GM12878 (cell line): ENCODE measurements at places on chromosomes 11 and 22. TPM values are rescaled to one million over a fixed set of nuclear protein-coding genes. Genes with fewer than 3 reads are reported as not detected.

The C11orf42 gene
- total RNA-seq, result not detected in 2 replicates

The OSBP2 gene
- 7.3 and 7.7 TPM in 2 replicates for total RNA-seq

DNA sequence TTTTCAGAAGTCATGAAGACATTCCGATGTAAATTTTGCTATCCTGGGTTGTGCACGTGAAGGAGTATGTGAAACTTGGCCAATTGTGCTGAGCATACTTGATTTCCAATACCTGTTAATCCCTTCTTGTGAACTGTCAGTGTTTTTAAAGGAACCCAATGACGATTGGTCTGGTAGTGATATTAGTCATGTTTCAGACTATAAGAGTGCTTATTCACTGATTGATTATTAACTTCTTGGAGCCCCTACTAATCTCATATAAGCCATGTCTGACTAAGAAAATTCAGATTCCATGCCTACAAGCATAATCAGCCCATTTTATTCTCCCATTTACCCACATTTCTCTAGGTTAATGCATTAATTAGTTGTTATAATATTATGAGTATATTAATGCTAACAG, 330.8 kb upstream of the MTNR1B start:
- no peaks in the 10 kb centered on the region for H3K4me1 ChIP-seq
- H3K4me3 ChIP-seq, result no peak overlapping the region
- H3K36me3 ChIP-seq, result no peaks in the 10 kb centered on the region

- H3K27me3 ChIP-seq, result no peaks in the 10 kb centered on the region; the same call in 1 of the 2 replicates
- no peaks in the 10 kb centered on the region for H3K4me1 ChIP-seq
- DNase-seq, result no peak
- H3K4me3 ChIP-seq, result no peak overlapping the region
- no peak overlapping the region for H3K27ac ChIP-seq
Observed at GRCh38 chr11:117862753-117863152, 13.7 kb downstream of the FXYD6 start.

The OR8J1 gene
- not detected in 2 replicates for total RNA-seq

The ART1 gene
- total RNA-seq, result not detected in 2 replicates

The OR8B8 gene
- total RNA-seq, result not detected in 2 replicates

DNA sequence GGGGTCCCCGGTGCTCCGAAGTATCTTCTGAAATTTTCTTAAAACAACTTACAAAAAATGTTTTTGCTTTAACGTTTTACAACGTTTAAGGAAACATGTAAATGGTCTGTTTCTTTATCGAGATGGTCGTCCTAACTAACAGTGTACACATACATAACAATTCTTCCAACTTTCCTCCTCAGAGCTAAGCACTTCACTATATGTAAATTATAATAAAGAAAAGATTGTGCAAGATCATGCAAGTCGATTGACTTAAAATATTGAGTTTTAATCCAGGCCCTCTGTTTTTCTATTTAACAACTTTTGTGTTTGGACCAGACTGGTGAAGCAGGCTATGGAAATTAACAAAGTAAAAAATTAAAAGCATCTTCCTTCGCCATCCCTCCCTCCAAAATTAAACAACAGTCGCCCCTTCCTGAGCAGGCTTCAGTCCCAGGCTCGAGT, 4.9 kb downstream of the ALX4 start:
- H3K4me1 ChIP-seq, result no peaks in the 10 kb centered on the region
- no peak overlapping the region for H3K27ac ChIP-seq
- no peaks in the 10 kb centered on the region for H3K36me3 ChIP-seq
- DNase-seq, result no peak
- H3K27me3 ChIP-seq, result peaks cover 32% of the 10 kb centered on the region

DNA sequence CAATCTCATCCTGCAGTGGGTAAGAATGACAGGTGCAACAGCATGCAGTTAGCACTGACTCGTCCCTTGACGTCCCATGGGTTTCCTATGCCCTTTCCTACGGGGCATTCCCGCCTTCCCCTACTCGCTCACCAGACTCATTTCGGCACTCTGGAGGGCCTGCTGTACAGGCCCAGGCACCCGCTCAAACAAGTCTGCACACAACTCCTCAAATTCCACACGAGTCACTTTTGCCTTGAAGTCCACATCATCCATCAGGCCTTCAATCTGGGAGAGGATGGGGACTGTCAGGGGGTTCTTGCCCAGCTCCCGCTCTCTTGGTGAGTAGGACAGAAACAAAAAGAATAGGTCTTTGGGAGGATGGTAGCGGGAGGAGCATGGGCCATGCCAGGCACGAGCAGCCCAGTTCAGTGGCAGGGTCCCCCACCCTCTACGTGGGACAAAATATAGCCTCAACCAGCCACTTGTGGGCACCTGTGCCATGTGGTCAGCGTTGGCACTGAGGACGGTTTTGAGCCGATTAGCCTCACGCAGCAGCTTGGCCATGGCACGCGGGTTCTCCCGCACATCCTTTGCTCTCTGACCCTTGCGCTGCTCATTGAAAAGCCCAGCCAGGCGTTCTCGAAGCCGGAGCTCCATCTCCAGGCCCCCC, 4.7 kb downstream of the HYOU1 start:
- peaks cover 39% of the 10 kb centered on the region for H3K36me3 ChIP-seq
- H3K4me1 ChIP-seq, result peaks cover 33% of the 10 kb centered on the region
- DNase-seq, result no peak

DNA sequence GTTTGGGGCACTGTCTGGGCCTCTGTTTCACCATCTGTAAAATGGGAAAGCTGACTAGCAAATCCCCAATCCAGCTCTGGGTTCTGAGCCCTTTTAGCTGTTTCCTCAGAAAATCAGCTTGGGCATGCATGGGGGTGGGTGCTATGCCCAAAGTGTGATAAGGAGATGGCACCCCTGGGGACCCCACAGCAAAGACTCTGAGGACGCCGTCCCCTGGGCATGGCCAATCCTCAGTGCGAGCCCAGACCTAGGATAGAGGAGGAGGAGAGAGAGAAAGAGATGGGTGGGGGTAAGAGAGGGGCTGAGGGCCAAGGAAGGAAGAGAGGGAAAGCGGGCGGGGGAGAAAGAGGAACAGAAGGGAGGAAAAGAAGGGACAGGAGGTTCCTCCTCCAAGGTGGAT, 31.8 kb downstream of the TPBGL start:
- H3K36me3 ChIP-seq, result no peaks in the 10 kb centered on the region
- H3K4me1 ChIP-seq, result no peaks in the 10 kb centered on the region
- no peaks in the 10 kb centered on the region for H3K27me3 ChIP-seq

GRCh38 chr22:27874764-27875163, 44.3 kb downstream of the PITPNB start:
- no peak overlapping the region for H3K4me3 ChIP-seq
- peaks cover 38% of the 10 kb centered on the region for H3K4me1 ChIP-seq
- no peaks in the 10 kb centered on the region for H3K27me3 ChIP-seq
- no peak for DNase-seq

DNA sequence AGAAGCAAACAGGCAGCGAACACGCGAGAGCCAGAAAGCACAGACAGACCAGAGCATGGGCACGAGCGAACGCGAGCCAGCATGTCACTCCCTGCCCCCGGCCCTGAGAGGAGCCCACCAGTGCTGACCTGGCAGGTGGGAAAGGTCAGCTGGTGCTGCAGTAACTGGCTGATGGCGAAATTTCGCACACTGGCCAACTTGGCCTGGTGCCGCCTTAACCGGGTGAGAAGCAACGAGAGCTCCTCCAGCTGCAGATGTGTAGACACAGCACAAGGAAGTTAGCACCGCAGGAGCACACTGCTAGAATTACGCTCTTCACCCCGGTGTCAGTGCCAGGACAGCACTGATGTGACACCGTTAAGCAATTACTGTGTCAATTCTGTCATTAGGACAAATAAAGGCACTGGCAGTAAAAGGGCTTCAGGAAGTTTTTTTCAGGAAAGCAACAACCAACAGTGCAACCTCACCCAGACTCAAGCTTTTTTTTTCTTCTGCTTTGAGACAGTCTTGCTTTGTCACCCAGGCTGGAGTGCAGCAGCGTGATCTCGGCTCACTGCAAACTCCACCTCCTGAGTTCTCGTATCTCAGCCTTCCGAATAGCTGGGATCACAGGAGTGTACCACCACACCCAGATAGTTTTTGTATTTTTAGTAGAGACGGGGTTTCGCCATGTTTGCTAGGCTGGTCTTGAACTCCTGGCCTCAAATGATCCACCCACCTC, 76.8 kb downstream of the C11orf58 start:
- no peaks in the 10 kb centered on the region for H3K27me3 ChIP-seq
- no peak overlapping the region for H3K4me3 ChIP-seq
- H3K27ac ChIP-seq, result no peak overlapping the region

DNA sequence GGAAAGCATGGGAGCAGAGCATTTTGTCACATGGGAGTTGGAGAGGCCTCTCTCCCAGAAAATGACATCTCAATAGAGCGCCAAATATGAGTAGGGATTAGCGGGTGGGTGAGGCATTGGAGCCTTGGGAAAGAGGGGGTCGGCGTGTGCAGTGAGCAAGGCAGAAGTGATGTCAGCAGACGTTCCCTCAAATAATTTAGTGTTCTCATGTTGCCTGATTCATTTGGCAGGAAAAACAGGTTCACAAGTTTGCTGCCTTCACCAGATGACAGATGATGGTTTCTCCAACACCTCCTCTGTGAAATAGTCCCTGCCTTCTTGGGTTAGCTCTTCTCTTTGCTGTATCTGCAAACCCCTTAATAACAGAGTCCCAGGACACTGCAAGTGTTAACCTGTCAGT, 118.5 kb upstream of the ARHGAP20 start:
- no peak for DNase-seq
- no peaks in the 10 kb centered on the region for H3K27me3 ChIP-seq
- H3K27ac ChIP-seq, result no peak overlapping the region
- H3K36me3 ChIP-seq, result no peaks in the 10 kb centered on the region
- H3K4me3 ChIP-seq, result no peak overlapping the region

DNA sequence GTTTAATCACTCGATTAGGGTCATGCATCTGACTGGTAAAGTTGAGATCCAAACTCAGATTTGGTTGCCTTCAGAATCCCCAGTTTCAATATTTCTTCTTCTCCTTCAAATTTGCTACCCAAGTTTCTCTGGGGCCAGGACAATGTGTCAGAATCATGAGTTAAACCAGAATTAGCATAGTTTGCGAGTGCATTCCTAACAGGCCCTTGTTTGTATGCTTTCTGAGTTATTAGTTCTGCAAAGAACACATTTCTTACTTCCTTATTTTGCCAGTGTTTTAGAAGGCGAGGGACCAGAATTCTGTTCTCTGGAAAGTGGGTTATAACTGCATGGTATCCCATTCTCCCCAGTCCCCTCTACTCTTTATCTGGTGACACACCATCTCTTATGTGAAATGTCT, 112.0 kb downstream of the ARL14EP start:
- H3K36me3 ChIP-seq, result no peaks in the 10 kb centered on the region
- DNase-seq, result no peak
- H3K27me3 ChIP-seq, result no peaks in the 10 kb centered on the region
- H3K27ac ChIP-seq, result no peak overlapping the region
- H3K4me3 ChIP-seq, result no peak overlapping the region

DNA sequence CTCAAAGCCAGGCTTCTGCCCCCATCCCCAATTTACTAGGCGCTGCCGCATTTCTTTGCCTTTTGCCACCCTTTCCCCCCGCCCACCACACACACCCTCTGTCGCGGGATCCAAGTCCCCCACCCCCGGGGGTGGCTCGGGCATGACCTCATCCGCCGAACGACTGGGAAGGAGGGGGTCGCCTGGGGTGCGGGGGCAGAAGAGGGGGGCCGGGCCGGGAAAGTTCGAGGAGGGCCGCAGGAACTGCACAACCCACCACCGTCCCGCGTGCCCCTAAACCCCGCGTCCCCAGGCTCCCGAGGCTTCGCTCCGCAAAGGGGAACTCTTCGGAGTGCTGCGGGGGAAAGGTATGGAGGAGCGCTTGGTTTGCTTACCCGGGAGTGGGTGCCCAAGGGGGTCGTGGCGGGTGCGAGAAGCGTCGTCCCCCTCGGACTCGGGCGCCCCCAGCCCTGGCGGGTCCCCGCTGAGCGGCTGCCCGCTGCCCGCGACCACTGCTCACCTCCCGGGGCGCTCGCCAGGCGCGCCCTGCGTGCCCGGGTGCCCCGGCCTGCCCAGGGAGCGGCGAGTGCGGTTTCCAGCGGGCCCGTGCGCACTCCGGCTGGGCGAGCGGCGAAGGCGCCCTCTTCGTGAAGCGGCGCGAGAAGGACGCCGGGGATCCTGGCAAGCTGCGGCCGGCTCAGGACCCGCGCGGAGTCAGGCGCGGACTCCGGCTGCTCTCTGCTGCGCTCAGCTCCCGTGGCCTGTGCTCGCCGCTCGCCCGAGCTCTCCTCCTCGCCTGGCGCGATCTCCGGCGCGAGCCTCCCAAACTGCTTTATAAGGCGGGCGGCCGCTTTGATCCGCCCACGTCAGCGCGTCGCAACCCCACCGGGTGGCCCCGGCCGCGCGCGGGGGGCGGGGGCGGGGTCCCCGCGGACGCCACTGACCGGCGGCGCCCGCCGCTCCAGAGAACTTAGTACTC, 4.0 kb upstream of the WNT11 start:
- H3K36me3 ChIP-seq, result no peaks in the 10 kb centered on the region
- peaks cover 22% of the 10 kb centered on the region for H3K4me1 ChIP-seq
- H3K27me3 ChIP-seq, result peaks cover 44% of the 10 kb centered on the region
- no peak overlapping the region for H3K4me3 ChIP-seq
- no peak overlapping the region for H3K27ac ChIP-seq

The HEPHL1 gene
- not detected in 2 replicates for total RNA-seq

DNA sequence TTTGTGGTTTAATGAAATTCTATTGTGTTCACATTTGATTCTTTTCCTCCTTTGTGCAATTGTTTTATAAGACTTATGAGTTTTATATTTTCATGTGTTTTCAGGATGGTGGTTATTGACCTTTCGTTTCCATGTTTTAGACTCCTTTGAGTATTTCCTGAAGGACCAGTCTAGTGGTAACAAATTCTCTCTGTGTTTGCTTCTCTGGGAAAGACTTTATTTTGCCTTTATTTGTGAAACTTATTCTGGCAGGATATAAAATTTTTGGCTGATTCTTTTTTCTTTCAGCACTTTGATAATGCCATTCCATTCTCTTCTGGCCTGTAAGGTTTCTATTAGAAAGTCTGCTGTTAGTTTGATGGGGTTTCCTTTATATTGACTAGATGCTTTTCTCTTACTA, 83.5 kb downstream of the ACER3 start:
- no peaks in the 10 kb centered on the region for H3K4me1 ChIP-seq
- no peak overlapping the region for H3K4me3 ChIP-seq
- H3K36me3 ChIP-seq, result no peaks in the 10 kb centered on the region
- H3K27me3 ChIP-seq, result no peaks in the 10 kb centered on the region

The APOL4 gene
- 0.13 TPM in 1 of 2 replicates, not detected in the other for total RNA-seq

- DNase-seq, result no peak
- H3K4me3 ChIP-seq, result no peak overlapping the region
- H3K4me1 ChIP-seq, result no peaks in the 10 kb centered on the region
- H3K27ac ChIP-seq, result no peak overlapping the region
- H3K27me3 ChIP-seq, result no peaks in the 10 kb centered on the region
- no peaks in the 10 kb centered on the region for H3K36me3 ChIP-seq
Observed at GRCh38 chr22:47209547-47210023, 447.1 kb downstream of the TBC1D22A start.

DNA sequence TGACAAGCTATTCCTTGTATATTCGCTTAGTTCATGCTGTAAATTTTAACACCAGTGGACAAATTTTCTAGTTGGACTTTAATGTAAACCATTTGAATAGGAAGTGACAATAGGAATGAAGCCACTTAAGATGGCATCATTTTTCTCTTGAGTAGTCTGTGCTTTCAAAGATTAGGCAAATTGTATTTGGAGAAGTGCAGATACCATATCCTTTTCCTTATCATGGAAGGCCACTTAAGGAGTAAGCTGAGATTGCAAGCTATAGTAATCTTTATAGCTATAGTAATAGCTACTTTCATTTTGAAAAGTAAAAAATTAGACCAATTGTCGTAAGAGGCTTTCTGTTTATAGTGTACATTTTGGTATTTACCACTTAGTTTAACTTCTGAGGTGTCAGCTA, 12.8 kb downstream of the CAPRIN1 start:
- H3K27me3 ChIP-seq, result no peaks in the 10 kb centered on the region
- H3K36me3 ChIP-seq, result peaks cover 20% of the 10 kb centered on the region
- H3K4me3 ChIP-seq, result no peak overlapping the region
- H3K4me1 ChIP-seq, result peaks cover 31% of the 10 kb centered on the region
- no peak overlapping the region for H3K27ac ChIP-seq
